NCI-H187 treated with DMSO at 0.1 percent for 48 hours (cell line): ENCODE measurements at places on chromosomes 3 and 15.

GRCh38 chr3:19232566-19232965 is 84.3 kb downstream of the KCNH8 start:
- no peak for DNase-seq

DNA sequence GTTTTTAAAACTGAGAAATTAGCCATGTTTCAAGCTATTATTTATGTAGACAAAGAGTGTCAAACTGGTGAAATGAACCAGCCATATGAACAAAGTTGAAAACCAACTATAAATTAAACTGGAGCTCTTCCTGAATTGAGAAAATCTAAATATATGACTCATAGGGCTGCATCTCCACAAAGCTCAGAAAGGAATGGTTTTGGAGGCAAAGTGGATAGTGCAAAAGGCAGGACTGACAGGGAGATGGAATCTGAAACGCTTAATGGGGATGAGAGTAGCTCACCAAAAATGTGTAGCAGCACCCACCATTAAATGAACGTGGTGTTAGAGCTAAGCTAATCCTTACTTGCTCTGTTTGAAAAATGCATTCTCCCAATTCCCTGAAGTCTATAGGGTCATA is 1066.0 kb downstream of the AGBL1 start:
- no peak for DNase-seq

DNA sequence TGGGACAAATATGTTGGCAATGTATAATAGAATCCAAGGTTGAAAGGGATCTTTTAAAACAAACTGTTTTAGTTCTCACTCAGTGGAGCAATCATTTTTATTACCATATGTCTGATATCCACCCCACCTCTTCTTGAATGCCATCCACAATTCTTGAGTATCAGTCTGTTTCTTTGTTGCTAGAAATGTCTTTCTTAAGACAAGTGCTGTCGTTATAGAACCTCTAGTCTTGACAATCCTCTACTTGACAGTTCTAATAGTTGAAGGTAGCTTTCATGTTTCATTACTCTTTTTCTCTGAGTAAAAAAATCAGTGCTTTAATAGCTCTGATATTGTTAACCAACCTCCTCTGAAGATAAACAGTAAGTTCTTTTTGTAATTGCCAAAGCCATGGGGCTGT is 737.9 kb downstream of the MECOM start:
- no peak for DNase-seq

- no peak for DNase-seq
These were observed 887.4 kb upstream of the ROBO1 start for GRCh38 chr3:80655216-80655615.

DNA sequence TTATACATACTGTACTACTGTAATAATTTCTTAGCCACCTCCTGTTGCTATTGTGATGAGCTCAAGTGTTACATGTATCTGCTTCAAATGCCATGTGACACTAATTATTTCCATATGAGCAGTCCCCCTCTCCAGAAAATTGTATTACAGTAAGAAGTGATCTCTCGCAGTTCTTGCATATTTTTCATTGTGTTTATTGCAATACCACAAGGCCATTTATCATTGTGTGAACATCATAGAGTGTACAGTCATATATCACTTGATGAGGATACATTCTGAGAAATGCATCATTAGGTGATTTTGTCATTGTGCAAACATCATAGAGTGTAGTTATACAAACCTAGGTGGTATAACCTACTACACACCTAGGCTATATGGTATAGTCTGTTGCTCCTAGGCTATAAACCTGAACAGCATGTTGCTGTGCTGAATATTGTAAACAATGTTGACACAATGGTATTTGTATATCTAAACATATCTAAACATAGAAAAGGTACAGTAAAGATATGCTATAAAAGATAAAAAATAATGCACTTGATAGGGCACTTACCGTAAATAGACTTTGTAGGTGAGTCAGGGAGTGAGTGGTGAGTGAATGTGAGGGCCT is 189.6 kb upstream of the MLF1 start:
- DNase-seq = no peak

DNA sequence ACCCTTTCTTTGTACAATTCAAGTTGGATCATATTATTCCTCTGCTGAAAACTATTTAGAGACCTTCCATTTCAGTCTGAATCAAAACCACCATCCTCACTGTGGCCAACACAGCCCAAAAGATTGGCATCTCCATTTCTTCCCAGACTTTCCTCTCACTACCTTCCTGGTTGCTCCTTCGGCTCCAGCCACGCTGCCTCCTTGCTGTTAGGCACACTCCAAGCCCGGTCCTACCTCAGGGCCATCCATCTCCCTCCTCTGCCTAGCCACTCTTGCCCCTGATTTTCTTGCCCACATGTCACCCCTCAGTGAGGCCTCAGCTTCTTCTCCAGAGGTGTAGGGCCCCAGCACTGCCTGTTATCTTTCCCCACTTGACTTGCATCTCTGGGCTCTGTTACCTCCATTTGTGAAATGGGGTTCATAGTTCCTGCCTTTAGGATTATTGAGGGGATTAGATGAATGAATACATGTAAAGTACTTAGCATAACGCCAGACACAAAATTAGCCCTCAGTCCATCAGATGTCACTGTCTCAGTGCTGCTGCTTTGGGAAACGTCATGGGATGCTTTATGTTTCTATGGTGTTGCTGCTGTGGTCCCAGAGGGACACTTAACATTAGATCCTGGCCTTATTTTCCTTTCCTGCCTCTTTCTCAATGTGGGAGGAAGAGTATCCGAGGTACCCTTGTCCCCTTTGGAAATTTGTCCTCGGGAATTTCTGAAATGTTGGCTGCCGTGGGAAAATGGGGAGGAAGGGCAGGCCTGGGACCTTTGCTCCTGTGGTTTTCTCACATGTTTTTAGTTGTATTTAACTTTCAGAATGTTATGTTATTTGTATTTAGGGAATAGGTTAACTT is 31.3 kb downstream of the SNRK start:
- DNase-seq = no peak

DNA sequence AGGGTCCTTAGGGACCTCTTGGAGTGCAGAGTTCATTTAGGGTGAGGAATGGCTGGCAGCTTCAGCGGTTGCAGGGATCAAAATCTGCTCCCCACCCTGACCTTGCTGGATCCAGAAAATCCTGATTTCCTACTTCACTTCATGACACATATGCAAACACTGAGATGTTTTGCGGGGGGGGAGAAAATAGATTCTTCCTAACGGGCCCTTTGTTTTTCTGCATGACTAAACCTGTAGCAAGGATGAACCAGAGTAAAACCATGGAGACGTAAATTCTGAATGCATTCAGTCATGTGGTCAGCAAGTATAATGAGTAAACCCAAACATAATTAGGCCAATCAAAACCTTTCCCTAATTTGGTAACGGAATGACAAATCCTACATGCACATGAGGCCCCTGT is 20.0 kb upstream of the RBP1 start:
- DNase-seq = no peak

GRCh38 chr15:52960283-52960682 is 170.1 kb upstream of the ONECUT1 start:
- no peak for DNase-seq

DNA sequence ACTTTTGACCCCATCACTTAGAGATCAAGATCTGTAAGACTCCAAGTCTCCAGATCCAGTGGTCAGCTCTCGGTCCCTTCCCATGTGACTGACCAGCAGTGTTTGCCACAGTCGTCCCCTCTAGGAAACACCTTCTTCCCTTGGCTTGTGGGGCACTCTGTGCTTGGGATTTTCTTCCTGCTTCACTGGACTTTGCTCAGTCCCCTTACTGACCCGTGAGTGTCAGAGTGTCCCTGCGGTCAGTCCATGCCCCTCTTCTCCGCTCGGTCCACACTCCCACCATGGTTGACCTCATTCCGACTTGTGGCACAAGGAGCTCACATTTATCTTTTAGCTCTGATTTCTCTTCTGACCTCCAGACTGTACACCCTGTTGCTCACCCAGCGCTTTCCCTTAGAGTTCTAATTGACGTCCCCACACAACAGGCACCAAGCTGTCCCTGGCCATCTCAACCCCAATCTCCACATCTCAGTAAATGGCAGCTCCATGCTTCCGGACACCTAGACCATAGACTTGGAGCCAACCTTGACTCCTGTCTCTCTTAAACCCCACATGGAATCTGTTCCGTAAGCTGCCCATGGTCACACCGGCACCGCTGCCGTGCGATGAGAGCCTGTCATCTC is 67.9 kb downstream of the APBA2 start:
- DNase-seq = no peak

- no peak for DNase-seq
These were observed 4.0 kb downstream of the GCSAM start for GRCh38 chr3:112128843-112129727.

GRCh38 chr3:101807888-101808287 is 28.9 kb downstream of the NXPE3 start:
- no peak for DNase-seq

DNA sequence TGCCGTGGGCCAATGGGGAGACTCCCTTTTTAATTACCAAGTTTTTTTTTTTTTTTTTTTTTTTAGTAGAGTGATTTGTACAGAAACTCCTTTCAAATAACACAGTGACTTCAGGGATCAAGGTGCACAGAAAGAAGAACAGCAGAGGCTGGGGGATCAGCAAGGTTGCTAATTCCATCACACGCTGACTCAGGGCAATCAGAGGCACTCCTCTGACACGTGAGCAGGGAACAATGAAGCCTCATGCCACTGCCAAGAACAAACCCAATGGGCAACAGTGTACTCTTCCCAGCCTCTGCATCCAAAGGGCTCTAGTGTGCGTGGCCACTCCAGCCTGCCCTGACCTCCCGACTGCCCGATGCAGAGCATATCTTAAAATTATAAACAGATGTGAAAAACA is 186.7 kb upstream of the WNT5A start:
- no peak for DNase-seq

DNA sequence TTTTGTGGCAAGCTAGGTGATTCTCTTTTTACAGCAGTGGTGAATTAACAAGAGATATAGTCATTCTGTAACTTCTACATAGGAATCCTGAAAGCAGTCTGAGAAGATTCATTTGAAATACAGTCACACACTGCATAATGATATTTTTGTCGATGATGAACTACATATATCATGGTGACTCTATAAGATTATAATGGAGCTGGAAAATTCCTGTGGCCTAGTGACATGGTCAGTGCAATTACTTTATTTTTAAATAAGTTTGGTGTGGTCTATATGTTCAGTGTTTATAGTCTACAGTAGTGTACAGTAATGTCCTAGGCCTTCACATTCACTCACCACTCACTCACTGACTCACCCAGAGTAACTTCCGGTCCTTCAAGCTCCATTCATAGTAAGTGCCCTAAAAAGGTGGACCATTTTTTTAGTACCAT is 511.4 kb upstream of the MCTP2 start:
- no peak for DNase-seq

- DNase-seq = no peak
These were observed 897 bp upstream of the TLE3 start for GRCh38 chr15:70098461-70099166.

GRCh38 chr3:14216257-14217048 is 37.8 kb downstream of the LSM3 start:
- DNase-seq = no peak

- no peak for DNase-seq
These were observed 32.5 kb downstream of the BHLHE40 start for GRCh38 chr3:5011555-5012256.

GRCh38 chr3:54932606-54933005 is 4.7 kb upstream of the LRTM1 start:
- no peak for DNase-seq

- no peak for DNase-seq
These were observed 691 bp upstream of the FSIP1 start for GRCh38 chr15:39783244-39783820.

DNA sequence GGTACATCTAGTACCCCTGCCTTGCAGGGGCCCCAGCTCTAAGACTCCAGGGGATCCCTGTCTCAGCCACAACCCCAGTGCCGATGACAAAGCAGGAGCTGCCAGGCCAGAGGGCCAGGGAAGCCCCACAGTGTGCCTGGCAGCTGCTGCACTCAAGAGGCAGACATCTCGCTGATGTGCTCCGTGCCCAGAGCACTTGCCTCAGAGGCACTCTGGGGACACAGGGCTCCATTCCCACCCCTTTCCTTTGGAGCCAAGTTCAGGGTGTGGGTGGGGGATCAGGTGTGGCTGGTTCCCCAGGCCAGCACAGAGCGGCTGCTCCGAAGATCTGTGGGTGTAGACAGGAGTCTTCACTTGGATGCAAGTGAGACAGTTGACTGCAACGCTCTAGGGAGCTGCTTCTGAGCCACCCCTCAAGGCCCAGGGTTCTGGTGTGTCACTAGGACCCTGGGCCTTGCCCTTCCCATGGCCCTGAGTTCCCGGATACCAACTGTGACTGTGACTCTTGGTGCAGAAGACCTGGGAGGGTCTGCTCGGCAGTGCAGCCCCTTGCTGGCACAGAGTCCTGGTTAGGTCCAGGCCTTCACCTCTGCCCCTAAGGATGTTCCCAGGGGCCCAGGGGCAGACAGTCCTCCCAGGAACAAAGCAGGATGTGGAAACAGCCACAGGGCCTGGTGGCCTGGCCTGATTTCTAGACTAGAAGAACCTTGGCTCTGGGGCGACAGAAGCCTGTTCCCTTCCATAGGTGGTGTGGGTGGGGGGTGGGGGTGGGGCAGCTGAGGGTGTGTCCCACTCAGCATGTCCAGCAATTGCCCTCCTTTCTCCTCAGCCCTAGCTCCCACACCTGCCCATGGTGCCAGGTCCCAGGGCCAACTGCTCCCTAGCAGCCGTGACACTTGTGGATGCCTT is 2.5 kb downstream of the NT5DC2 start:
- DNase-seq = no peak

GRCh38 chr3:31552103-31552502 is 19.4 kb downstream of the STT3B start:
- DNase-seq = no peak

DNA sequence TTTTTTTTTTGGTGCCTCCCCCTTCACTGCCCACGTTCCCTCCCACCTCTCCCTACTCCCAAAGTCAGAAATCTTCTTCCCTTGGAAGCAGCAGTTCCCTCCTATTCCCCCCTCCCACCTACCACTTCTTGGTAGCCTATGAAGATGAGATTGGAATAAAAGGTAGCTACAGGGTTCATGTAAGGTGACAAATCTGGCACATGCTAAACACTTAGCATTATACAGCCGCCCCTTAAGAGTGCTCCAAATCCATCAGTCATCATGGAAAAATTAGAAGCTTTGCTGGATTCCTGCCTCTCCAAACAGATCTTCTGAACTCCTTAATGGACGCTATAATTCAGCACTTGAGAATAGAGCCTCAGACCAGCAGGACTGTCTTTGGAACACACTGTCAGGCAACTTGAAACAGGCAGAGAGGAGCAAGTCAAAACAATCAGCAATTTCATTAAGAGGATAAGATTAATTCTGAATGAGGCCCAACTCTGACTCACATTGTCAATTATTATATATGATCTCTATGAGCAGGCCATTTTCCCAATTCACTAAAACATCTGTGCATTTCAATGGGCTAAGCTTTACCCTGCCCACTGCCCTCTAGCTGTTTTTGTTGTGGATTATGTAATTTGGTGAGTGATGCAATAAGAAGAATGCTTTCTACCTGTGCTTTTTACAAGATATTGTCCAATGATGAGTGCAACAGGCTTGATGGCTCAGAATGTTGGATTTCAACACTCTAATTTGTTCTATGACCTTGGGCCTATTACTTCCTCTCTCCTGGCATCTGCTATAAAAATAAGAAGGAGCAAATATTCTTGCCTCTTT is 34.6 kb upstream of the SPRED1 start:
- DNase-seq = peak; percentile 32

- DNase-seq = no peak
These were observed 111.3 kb upstream of the BCL6 start for GRCh38 chr3:187856555-187856954.
